Dorsolateral prefrontal cortex (tissue), 122 donors: ENCODE measurements at places on chromosomes 16 and 17.

DNA sequence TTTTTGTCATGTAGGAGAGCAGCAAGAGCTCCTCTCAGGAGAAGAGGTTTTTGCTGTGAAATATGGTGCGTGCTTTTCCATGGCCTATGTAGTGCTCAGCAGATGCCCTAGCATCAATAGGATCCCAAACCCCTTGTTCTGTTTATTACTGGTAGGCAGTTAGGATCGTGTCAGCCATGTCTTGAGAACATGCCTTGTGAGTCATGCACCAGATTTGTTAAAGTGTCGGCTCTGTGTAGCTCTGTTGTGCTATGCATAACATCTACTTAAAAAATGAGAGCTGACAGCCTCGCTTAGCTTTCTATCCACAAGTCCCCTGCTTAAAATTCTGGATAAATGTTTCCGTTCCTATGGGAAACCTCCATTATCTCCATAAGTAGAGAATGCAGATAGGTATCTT, 4.4 kb upstream of the EIF4A3 start:
- no peak for DNase-seq

DNA sequence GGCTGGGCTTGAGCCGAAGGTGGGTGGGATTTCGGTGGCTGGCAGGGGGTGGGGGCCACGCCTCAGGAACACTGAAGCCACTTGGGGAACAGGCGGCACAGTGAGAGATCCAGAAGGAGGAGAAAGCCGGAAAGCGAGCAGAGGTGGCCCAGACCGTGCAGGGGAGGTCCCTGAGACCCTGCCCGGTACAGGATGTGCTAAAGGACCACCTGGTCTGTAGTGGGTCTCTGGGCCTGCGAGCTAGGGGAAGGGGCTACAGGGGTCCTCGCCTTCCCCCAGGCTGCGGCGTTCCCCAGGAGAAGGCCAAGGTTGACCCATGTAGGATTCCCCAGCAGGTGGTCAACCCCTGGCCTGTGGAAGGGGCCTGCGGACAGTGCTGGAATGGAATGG, at the start of gene TLE7:
TLE7 (minus strand) TSS at position 4 of the 390 bp plus-strand sequence. CDS start 8,730 bp downstream, outside the sequence.
- no peak for DNase-seq

- DNase-seq = no peak
Observed at GRCh38 chr17:2172999-2173398, 118.1 kb downstream of the HIC1 start.

GRCh38 chr16:4679850-4680636, 13.3 kb upstream of the NUDT16L1 start:
- no peak for DNase-seq

GRCh38 chr17:80860101-80860671, 131.5 kb upstream of the CHMP6 start:
- no peak for DNase-seq

DNA sequence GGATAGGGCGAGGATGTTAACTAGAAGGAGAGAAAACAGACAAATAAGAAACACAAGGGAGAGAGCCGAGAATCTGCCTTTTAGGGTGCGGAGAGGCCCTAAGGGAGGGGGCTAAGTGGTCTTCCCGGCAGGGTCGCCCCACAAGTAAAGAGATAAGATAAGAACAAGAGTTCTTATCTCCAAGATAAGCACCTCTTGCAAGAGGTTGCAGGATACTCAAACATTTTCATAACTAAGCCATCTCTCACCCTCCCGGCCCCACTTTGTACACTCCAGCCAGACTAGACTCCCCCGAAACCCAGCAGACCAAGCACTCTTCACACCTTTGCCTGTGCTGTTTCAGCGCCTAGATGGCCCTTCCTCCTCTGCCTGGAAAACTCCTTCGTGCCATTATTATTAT, 14.3 kb downstream of the ZNF319 start:
- no peak for DNase-seq
